ENCODE measurements at places on chromosomes 1 and 21. TPM values are rescaled to one million over a fixed set of nuclear protein-coding genes. Genes with fewer than 3 reads are reported as not detected.

DNA sequence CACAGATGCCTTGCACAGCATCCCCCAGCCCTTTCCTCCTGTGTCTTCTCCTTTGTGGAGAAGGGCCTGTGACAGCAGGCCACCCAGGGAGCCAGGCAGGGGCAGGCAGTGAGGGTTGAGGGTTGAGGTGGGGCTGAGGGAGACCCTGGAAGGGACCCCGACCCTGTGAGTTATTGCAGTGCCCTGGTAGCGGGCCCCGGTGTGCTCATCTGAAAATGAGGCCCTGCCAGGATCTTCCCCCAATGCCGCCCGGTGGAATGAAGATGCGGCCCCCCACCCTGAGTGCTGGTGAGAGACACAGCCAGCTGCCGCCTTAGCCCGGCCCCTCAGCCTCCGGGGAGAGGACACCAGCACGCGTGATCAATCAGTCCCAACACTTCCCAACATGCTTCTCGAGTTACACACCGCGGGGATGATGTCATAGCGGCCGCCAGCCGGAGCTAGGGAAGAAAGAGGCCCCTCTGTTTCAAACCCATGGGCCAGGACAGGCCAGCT, 36.2 kb upstream of the ACTRT2 start:
- no peak for DNase-seq

Gene AMY2A
- not detected for total RNA-seq

DNA sequence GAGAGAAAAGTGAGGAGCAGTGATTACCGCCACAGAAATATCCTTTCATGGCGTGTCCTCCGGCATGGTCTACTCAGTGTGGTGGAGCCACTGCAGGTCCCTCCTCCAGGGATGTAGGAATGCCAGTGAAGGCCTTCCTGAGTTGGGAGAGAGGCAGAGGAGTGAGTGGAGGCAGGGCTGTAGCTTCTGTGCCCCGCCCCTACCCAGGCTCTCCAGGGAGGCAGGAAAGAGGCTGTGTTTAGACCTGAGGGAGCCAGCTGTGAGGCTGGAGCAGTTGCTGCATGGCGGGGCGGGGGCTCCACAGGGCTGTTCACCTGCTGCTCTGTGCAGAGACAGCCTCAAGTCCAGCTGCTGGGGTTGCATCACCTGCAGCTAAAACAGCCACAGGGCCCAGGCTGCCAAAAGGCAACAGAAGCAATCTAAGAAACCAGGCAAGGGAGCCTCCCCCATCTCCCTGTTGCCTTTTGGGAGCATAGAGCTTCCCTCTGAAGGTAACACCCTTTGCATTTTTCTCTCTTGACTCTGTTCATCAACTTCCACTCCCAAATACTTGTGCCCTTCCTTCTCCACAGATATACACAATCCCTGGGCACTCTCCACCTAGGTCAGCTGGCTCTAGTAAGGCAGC, 801 bp upstream of the ANXA9 start:
- DNase-seq: no peak

Gene HES2
- total RNA-seq: not detected

GRCh38 chr1:228765168-228765946, 30.1 kb downstream of the RHOU start:
- peak; percentile 53 for DNase-seq

DNA sequence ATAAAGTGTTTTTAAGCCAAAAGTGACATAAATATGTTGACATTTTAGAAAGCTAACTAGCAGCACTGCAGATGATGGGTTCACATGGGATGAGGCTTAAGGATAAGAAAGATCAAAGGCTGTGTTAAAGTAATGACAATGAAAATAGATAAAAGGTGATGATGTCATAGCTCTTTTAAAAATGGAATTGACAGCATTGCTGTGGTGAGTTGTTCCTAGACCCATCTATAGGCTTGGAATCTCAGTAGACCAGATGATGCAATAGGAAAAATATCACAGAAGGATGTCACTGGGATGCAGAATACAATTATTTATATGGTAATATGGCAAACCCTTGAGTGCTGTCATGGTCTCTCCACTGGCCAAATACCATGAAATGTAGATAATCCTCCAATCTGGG, 286.0 kb downstream of the PLA2G4A start:
- no peak for DNase-seq

Gene DDR2
- 0.36 TPM for total RNA-seq

DNA sequence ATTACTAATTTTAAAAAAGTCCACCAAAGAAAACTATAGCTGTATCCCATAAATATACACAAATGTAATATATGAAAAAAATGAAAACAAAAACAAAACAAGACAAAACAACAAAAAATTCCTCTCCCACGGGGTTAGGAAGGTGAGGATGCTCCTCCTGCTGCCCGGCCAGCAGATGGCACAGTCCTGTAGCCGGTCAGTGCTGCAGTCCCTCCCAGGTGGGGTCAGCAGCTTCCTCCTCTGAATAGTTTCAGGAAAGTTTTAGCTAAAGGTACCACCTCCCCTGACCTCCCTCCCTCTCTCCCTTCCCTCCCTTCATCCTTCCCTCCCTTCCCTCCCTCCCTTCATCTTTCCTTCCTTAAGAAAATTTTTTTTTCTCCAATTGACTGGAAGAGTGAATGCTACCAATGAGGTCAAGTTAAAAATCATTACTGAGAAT, 67.8 kb upstream of the BCL10 start:
- no peak for DNase-seq

Gene TLR5
- 0.29 TPM for total RNA-seq

DNA sequence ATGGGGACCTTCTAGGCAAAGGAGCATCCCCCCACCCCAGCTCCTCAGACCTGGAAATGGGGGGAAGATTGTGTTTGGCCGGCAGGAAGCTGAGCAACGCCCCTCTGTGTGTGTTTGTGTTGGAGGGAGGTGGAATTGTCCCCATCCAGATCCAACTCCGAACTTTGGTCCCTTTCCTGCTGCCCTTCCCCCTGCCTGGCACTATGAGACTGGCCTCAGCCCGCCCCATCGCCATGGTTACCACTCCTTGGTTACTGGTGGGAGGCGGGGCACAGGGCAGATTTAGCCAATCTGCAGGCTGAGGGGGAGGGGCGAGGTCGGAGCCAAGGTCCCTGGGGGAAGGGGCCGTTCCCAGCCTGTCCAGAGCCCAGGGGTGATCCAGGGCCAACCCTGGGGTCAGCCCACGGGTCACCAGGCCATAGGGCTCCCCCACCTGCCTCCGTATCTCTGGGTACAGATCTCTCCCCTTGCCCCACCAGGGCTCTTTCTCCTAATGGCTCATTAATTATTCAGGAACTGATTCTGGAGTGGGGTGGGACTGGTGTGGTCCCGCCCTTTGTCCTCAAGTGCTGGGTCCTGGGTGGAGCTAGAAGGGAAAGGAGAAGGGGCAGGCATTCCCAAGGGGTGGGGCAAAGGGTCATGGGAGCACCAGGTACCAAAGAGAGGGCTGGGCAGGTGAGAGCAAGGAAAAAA, 15.2 kb downstream of the PTPRF start:
- DNase-seq: no peak

Gene CD1E
- not detected for total RNA-seq

- DNase-seq: no peak
Measured at GRCh38 chr1:203173011-203173555, 2.5 kb downstream of the MYBPH start.

Gene CFHR3
- not detected for total RNA-seq

Gene ATF6
- 20.8 TPM for total RNA-seq

Gene OR2L5
- total RNA-seq: not detected

Gene A3GALT2
- total RNA-seq: not detected

DNA sequence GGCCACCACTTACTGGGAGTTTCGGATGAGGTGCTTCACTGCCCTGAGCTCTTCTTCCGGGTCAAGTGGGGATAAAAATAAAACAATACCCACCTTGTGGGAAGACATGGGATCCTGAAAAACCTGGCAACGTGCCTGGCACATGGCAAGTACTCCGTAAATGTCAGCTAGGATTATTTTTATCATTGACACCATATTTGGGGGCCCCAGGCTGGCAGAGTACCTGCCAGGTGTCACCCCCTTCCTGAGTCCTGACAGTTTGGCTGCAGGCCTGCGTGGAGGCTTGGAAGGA, 9.2 kb upstream of the EPHA2 start:
- DNase-seq: no peak

DNA sequence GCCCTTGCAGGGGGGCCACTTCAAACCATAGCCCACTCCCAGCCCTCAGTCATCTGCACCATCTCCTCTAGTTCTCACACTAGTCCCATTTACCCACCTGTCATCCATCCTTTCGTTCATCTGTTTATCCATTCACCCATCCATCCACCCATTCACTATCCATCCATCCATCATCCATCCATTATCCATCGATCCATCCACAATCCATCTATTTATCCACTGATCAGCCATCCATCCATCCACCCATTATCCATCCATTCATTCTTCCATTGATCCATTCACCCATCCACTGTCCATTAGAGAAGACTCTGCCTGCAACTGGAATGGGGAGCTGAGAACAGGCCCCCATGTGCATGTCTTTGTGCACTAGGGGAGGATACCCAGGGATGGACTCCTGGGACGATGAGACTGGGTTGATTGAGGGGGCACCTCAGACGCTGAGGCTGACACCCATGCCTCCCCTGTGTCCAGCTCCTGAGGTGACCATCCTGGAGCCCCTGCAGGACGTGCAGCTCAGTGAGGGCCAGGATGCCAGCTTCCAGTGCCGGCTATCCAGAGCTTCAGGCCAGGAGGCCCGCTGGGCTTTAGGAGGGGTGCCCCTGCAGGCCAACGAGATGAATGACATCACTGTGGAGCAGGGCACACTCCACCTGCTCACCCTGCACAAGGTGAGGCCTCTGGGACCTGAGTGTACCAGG, 97.9 kb downstream of the TRIM11 start:
- no peak for DNase-seq

Gene DYNLT5
- total RNA-seq: not detected

Gene KRTAP19-1
- not detected for total RNA-seq

- peak; percentile 22 for DNase-seq
Measured at GRCh38 chr1:47416319-47417169, 459 bp downstream of the FOXE3 start.
